ENCODE measurements at places on chromosomes 5 and 9.
A peak's percentile ranks its signal among the peaks of the same experiment; 100 is the strongest.

- peak; percentile 31 for DNase-seq
These were observed 160.6 kb upstream of the GNA14 start for GRCh38 chr9:77808751-77809081.

GRCh38 chr9:125749951-125750626 is 2.9 kb downstream of the PBX3 start:
- no peak for DNase-seq

- DNase-seq: no peak
These were observed 120.5 kb downstream of the PAX5 start for GRCh38 chr9:36913393-36914211.

GRCh38 chr5:149789835-149790234 is 59.7 kb downstream of the PPARGC1B start:
- no peak for DNase-seq

- DNase-seq: peak; percentile 73
These were observed 30.5 kb downstream of the ZDHHC11 start for GRCh38 chr5:820245-820644.

GRCh38 chr9:69932901-69933300 is 110.7 kb upstream of the MAMDC2 start:
- DNase-seq: no peak

DNA sequence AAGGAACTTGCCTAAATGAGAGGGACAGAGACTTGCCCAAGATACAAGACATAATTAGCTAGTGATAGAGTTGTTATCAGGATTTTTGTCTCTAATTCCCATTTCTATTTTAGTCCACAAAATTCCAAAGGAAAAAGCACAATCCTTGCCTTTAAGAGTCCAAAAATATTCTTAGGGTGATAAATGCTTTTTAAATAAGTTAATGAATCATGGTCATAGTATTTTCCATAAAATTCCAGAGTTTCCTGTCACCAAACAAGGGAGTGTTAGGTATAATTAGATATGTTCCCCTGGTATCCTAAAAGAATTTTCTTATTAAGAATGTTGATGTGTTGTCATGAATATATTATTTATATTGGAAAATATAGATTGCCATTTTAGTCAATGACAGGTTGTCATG is 21.8 kb upstream of the CEP72 start:
- no peak for DNase-seq

DNA sequence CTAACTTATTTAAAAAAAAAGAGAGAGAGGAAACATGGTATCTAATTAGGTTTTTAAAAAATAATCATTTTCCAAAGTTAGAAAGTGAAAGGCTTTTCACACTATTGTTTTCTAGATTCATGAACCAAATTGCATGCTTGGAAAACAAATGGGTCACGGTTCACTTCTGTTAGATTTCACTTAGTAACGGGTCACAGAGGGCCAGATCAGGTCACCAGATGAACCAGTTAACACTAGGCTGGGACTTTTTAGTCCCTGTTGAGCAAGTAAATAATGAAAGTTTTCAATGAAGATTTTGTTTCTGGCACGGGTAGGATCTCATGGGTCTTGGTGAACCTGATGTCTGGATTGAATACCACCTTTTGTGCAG is 207.2 kb upstream of the RFX3 start:
- DNase-seq: no peak

- DNase-seq: no peak
These were observed 5.4 kb downstream of the ISL1 start for GRCh38 chr5:51388488-51389287.

GRCh38 chr9:136662326-136662655 is 425 bp upstream of the EGFL7 start:
- DNase-seq: no peak

DNA sequence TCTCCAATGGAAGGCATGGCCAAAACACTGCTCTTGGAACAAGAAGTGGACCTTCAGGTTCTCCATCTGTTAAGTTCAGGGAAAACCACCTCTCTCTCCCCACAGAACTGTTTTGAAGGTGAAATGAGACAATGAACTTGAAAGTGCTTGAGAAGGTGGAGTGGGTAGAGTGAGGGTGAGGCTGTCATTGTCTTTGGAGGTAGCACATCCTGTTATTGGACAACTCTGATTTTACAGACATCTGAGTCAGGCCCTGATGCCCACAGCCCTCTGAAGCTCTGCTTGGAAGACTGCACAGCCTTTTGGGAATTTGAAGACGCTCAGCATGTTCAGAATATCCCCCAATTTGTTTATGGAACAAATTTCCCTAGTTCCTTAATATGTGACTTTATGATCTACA is 27.6 kb upstream of the TEX48 start:
- DNase-seq: no peak

- no peak for DNase-seq
These were observed 98.5 kb downstream of the INSYN2B start for GRCh38 chr5:169881702-169882303.

GRCh38 chr5:10633271-10634049 is 69.6 kb downstream of the ANKRD33B start:
- DNase-seq: no peak

DNA sequence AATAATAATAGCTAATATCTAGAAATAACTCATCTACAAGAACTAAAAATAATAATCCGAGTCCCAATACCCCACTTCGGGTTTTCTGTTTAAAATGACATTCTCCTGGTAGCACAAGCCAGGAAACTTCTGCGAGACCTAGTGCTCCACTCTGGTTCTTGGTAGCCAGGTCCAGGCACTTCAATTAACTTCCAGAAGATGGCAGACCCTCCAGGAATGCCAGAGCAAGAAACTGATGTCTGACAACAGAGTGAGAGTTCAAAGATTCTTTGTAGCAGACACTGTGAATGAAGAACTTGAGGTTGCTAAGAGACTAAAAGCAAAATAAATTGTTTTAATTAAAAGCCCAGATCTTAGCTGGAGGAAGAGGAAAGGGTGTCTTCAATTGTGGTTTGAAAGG is 1963.3 kb upstream of the CDH9 start:
- no peak for DNase-seq

DNA sequence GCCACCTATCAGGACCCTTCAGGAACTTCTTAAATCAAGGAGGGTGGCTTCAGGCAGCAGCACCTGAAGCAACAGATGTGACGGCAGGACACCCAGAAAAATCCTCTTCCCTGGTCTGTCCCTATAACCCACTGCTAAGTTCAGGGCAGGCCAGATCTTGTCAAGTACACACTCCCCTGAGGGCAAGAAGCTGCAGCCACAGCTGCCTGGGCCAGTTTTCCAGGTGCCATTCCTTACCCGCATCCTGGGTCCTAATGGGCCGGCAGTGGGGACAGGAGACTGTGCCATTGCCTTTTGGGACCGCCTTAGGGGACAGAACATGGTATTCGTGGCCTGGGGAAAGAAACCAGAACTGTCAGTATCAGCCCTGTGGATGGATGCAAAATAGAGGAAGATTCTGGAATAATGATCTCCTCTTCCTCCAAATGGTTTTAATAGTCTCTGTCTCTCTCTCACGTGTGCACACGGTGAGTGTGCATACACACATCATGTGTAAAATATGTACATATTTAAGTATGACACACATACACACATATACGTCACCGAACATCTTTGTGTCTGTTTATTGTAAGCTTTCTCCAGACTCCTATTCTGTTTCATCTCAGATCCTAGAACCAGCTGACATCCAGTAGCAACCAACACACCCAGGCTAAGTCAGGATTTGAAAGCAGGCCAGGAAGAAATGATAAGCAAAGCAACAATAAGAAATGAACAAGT is 14.0 kb downstream of the ORM2 start:
- no peak for DNase-seq

- DNase-seq: peak; percentile 78
These were observed 67.1 kb downstream of the KLF4 start for GRCh38 chr9:107422189-107423185.

DNA sequence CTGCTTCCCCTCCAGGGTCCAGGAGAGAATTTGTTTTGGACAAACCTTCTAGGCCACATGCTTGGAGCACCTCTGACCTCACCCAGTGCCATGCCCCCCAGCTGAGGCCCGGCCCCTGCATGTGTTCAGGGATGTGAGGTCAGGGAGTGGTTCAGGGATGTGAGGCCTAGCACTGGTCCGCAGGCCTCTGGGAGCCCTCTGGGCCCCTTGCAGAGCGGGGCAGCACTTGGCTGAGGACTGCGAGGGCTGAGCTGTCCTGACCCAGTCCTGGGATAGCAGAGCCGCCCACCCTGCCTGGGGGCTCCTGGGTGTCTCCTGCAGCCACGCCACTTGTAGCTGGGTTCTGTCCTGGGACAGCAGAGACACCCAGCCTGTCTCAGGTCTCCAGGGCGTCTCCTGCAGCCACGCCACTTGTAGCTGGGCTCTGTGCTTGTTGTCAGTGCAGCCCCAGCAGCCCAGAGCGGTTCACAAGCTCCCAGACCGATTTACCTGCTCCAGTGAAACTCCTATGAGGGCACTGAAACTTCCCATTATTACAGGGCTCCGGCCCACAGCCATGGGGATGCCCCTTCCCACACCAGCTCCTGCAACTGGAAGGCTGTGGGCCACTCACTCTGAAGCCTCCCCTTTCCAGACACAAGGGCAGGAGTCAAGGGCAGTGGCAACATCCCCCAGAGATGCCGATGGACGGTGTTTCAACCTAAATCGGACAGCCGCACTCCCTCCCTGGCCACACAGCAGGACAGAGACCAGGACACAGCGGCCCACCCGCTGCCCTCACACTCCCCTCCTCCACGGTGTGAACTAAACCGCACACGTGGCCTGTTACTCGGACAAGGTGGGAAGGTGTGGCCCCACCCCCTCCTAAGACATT is 5.4 kb upstream of the CEP72 start:
- no peak for DNase-seq

DNA sequence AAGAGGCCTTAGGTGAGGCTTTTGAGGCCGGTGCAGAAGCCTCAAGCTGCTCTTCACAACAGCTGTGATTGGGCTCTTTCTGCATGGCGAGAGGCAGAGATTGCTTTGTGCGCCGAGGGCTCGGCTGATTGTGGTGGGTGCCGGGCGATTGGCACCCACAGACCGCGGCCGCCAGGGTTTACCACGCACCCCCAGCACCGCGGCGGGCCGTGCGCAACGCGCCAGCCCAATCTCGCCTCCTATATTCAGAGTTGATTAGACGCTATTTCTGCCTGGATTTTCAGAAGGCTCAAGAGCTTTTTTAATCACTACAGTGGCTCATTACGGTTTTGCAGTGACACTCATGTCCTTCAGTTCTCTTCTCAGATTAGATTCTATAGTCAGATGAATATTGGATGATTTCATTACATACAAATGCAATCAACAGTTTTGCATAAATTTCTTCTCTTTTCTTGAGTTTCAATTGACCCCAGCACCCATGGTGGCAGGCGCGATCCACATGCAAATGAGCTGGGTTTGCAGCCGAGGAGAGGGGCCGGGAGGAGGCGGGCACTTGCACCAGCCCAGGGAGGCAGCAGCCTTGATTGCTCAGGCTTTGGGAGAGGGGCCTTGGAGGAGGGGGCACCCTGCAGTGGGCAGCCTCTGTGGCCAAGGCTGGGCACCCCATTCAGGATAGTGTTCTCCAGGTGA is 33.8 kb upstream of the PTGS1 start:
- no peak for DNase-seq

DNA sequence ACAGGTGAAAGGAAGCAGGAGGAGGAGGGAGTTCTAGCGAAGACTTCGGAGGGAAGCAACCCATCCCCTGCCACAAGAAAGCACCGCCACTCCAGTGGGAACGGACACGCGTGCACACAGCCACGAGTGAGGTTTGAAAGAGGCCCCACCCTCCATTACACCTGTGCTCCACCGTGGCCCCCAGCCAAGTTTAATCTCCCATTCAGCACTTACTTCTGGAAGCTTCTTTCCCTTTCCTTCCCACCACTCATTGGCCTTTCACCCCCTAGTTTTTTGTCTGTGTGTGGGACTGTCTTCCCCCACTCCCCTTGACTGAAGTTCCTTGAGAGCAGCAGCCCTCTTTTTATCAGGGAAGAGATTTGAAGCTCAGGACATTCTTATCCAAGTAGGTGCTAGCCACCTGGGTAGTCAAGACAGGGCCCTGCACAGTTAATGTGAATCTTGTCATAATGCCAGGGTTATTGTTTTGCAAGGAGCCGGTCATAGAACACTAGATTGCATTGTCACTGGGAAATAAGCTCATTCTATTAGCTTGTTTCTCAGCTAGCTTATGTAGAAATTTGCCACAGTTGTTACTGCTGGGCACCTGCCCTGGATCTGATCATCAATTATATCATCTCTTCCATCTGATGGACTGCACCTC is 256.0 kb downstream of the DOCK8 start:
- DNase-seq: peak; percentile 60

- DNase-seq: no peak
These were observed 68.4 kb upstream of the SMARCA2 start for GRCh38 chr9:1946526-1947283.

DNA sequence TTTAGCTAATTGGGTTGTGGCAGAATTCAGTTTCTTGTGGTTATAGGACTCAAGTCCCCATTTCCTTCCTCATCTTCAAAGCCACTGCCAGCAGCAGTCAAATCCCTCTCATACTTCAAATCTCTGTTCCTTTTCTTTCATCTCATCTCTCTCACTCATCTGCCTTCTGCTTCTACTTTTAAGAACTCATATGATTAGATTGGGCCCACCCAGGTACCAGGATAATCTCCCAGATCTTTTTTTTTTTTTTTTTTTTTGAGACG is 8.0 kb upstream of the REEP5 start:
- peak; percentile 6 for DNase-seq

- no peak for DNase-seq
These were observed 13.5 kb upstream of the TUSC1 start for GRCh38 chr9:25691786-25692185.

GRCh38 chr9:10612641-10613398 is at the start of gene PTPRD:
TSS of gene PTPRD (minus strand) at chr9:10613002.
- DNase-seq: peak; percentile 54

DNA sequence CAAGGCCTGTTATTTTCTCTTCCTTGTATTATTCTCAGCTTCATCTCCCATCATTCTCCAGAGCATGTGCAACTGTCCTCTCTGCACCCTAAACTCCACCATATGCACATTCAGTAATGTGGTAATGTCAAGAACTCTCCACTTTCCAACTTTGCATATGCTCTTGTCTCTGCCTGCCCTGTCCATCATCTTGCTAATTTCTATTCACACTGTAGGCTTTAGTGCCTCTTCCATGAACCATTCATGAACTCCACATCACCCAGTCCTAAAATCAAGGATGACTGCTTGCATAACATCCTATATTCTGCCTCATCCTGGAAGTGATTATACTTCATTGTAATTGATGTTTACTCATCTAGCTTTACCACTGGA is 354.8 kb downstream of the PDE4D start:
- DNase-seq: no peak

DNA sequence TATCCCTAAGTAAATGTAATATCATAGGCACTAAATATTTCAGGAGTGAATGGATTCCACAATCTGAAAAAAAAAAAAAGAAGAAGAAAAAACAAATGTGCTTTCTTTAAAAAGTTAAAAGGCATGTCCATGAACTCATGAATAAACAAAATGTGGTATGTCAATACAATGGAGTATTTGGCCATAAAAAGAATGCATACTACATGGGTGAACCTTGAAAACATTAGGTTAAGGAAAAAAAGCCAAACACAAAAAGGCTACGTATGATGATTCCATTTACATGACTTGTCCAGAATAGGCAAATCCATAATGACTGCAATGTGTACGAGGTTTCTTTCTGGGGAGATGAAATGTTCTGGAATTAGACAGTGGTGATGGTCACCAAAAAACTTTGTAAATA is 45.3 kb downstream of the FNIP1 start:
- no peak for DNase-seq

GRCh38 chr5:151200913-151201595 is 22.8 kb downstream of the CCDC69 start:
- DNase-seq: no peak

GRCh38 chr5:91373006-91373405 is 10.1 kb downstream of the ARRDC3 start:
- no peak for DNase-seq

- DNase-seq: no peak
These were observed 9.5 kb upstream of the IFNK start for GRCh38 chr9:27514551-27514950.

GRCh38 chr9:36941441-36941840 is 92.6 kb downstream of the PAX5 start:
- no peak for DNase-seq
